Central memory CD4-positive, alpha-beta T cell (primary cell): ENCODE measurements at places on chromosomes 7 and 10.

GRCh38 chr10:79242620-79243152 lies 104.6 kb upstream of the PPIF start:
- peak; percentile 35 for DNase-seq

DNA sequence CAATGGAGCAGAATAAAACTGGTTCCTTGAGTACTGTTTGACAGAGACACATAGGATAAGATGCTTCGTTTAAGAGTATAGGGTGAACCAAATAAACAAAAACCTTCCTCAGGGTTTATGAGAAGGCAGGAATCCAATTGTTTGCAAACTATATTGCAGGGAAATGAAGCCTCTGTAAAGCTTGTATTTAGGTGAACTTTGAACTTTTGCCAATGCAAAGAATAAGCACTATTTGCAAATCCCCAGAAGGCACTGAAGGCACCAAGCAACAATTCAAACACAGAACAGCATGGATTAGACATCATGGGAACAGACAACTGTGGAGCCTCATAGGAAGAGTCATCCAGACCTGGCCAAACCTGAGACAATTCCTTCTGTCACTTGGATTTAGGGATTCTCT lies 47.1 kb upstream of the WASL start:
- DNase-seq, result no peak

DNA sequence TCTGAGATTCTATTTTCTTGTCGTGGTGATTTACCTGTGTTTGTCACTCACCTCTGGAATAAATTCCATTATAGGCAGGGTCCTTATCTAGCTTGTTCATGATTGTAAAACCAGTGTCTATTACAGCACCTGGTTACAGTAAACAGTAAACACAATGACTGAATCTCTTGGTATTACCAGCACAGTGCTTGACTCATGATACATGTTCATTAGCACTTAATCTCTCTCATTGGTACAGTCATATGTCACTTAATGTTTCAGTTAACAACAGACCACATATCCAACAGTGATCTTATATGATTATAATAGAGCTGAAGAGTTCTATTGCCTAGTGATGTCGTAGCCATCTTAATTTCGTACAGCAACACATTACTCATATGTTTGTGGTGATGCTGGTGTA lies 1.6 kb upstream of the TASOR2 start:
- DNase-seq, result no peak

- DNase-seq, result no peak
Measured at GRCh38 chr7:84546403-84546802, 351.8 kb upstream of the SEMA3A start.

- DNase-seq, result no peak
Measured at GRCh38 chr7:135459951-135460567, 49.8 kb downstream of the CNOT4 start.

- no peak for DNase-seq
Measured at GRCh38 chr7:147023440-147023839, 906.8 kb downstream of the CNTNAP2 start.

DNA sequence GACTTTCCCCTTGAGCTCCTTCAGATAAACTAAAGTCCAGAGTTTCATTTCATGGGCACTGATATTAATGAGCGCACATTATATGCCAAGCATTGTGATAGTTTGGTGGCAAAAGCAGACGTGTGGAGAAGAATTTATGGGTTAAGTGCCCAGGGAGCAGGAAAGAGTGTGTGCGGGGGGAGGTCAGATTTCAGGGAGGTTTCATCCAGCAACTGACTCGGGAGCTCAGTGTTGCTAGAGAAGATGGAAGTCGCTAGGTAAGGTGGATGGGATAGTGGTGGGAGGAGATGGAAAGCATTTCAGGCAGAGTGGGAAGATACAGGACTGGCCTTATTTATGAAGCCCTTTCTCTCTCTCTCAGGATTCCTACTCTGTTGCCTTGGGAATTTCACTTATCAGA lies 223.0 kb downstream of the SNX10 start:
- no peak for DNase-seq

GRCh38 chr7:156857757-156858156 lies 35.2 kb downstream of the LMBR1 start:
- no peak for DNase-seq

- no peak for DNase-seq
Measured at GRCh38 chr7:17195576-17195975, 102.9 kb upstream of the AHR start.

GRCh38 chr10:85124603-85125051 lies 796.2 kb downstream of the CCSER2 start:
- no peak for DNase-seq

- no peak for DNase-seq
Measured at GRCh38 chr7:159102681-159103381, 41.8 kb downstream of the VIPR2 start.

DNA sequence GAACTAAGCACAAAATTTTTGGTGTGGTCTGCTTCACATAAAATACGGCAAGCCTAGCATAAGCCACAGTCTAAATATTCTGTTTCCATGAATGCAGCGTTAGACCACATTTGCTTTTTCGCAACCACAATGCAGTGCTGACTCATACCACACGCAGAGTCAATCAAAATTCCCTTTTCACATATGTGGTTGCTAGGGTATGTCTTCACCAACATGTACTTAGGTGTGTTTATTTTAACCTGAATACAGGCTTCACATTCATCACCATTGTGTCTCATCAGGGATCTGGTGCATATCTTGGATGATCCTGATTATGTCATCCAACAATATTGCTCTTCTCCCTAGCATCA lies 90.8 kb downstream of the CHN2 start:
- DNase-seq, result peak; percentile 0
